Osteocyte (in vitro differentiated cells): ENCODE measurements at places on chromosomes 3 and 15.

DNA sequence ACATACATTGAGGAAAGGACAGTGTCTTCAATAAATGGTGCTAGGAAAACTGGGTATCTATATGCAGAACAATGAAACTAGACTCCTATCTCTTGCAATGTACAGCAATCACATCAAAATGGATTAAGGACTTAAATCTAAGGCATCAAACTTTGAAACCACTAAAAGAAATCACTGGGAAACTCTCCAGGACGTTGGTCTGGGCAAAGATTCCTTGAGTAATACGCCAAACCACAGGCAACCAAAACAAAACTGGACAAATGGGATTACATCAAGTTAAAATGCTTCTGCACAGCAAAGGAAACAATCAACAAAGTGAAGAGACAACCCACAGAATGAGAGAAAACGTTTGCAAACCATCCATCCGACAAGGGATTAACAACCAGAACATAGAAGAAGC lies 14.5 kb downstream of the LAMP3 start:
- DNase-seq, result no peak

GRCh38 chr3:58535531-58536500 lies 1.2 kb downstream of the ACOX2 start:
- DNase-seq, result no peak

GRCh38 chr15:67177752-67178151 lies 76.7 kb downstream of the AAGAB start:
- no peak for DNase-seq

- no peak for DNase-seq
Measured at GRCh38 chr3:81242871-81243270, 518.6 kb downstream of the GBE1 start.

DNA sequence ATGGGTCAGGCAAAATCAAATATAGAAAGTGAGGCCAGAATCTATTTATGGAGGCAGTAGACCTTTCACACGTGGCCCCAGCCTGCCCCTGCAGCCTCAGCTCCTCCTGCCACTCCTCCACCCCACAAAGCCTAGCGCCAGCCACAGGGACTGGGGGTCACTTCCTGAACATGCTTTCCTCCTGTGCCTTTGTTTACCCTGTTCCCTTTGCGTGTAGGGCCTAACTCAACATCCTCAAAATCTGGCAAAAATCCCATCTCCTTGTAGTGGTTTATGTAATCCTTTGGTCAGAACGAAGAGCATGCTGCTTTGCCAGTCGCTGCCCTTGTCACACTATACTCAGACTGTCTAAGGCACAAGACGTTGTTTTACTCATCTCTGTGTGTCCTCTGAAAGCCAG lies 39.6 kb downstream of the KBTBD12 start:
- DNase-seq, result no peak

GRCh38 chr3:123628996-123629746 lies 44.3 kb upstream of the HACD2 start:
- DNase-seq, result peak; percentile 60

DNA sequence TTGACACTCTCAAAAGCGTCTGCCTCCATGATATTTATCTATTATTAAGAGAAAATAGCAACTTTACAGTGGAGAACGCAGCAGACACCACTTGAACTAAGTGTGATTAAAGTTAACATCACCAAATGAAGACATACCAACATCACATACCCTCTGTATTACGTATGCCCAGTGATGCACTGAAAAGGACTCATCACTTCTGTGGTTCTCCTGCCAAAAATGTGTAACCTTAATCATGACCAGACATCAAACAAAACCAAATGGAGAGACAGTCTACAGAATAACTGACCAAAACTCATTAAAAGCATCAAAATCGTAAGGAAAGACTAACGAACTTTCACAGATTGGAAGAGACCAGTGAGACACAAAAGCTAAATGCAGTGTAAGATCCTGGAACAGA lies 103.2 kb downstream of the PPP2R3A start:
- no peak for DNase-seq

GRCh38 chr15:33098094-33099058 lies 96.1 kb downstream of the FMN1 start:
- DNase-seq, result no peak

DNA sequence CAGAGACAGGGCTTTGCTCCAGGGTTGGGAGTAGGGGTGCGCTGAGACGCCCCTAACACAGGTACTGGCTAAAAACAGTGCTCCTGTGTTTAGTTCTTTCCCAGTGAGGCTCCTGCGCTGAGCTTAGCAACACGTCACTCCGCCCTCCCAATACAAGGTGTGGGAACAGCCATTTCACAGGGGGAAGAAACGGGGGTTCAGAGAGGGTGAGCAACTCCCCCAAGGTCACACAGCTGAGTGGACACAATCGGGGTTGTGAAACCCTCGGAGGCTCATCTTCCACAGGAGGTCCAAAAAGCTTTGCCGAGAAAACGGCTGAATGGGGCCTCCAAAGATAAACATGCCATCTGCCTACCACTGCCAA lies 628 bp downstream of the PRRT3 start:
- DNase-seq, result no peak

DNA sequence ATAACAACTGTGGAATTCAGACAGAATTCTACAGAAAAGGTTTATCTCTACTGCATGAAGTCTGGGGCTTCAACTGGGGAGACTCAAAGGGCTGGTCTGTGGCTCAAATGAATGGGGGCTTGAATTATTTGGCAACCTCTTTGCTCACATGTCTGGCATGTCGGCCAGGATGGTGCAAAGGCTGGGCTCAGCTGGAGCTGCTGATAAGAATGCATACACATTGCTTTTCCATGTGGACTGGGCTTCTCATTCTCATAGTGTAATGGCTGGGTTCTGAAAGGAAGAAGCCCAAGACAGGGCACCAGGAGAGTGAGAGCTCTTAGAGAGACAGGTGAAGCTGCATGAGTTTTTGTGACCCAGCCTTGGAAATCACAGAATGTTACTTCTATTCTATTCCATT lies 194.3 kb upstream of the SGO1 start:
- no peak for DNase-seq

GRCh38 chr3:190040145-190040544 lies 80.6 kb downstream of the P3H2 start:
- no peak for DNase-seq

DNA sequence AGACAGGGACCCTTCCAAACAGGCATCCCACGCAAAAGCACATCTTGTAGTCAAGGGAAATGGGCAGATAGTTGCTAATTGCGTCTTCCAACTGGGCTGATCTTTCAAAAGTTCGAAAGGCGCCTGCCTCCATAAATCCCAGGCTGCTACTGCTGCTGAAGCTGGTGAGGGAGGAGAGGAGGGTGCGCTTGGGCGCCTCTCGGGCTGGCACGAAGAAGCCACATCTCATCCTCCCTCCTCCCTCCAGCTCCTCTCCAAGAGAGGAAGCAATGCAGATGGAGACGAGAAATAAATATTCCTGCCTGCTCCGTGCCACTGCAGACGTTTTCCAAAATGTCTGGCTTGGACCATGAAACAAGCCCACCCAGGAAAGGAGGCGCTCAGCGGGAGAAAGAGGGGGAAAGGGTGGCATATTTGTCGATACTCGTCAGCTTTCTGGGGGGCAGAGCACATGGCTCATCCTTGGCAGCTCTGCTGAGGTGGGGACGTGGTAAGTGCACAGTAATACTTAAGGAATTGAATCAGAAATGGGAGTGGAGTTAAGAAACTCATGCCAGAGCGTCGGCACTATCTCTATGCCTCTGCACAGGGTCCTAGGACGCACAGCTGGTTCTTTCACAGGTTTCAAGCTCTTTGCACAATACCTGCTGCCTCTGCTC lies 88.9 kb upstream of the FEZF2 start:
- no peak for DNase-seq

DNA sequence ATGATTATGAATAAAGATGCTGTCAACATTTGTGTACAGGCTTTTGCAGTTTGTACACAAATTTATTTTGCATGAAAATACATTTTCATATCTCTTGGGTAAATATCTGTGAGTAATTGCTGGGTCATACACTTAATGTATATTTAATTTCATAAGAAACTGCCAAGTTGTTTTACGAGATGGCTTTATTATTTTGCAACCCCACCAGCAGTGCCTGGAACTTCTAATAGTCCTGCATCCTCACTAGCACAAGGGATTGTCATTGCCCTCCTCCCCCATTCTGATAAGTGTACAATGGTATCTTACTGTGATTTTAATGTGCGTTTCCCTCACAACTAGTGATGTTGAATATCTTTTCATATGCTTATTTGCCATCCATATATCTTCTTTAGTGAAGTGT lies 45.2 kb downstream of the ASTE1 start:
- no peak for DNase-seq

DNA sequence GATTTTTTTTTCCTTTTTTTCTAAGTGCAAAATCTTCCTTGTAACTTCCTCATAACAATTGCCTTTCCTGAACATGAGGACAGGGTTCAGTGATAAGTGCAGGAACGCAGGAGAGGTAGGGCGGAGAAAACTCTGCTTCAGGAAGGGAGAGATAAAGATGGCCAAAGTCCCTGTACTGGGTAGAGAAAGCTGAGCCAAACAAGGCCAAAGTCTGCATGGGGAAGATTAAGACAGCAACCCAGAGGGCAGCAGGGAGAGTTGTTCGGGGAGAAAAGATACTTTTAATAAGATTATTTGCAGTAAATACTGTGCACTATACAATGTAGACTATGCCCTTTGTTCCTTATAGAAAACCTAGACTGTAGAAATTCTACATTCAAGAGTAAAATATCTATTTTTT lies 55.4 kb upstream of the LRRFIP2 start:
- DNase-seq, result no peak

GRCh38 chr3:140020541-140020940 lies 85.6 kb downstream of the CLSTN2 start:
- no peak for DNase-seq

DNA sequence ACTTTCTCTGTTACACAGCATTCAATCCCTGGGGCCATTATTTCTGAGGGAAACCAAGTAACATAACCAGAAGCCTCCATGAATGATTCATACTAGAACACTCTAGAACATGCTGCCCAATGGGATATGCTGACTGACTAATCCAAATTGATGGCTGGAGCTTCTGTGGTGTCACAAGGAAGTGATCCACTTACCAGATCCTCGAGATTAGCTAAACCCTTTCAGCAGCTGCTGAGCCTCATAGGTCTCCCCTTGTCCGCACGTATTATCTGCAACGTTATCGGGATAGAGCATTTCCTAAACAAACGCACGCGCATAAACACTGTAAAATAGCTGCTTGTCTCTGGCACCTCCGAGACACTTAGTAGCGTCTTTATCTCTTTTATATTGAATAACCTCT lies 61.2 kb upstream of the PROK2 start:
- no peak for DNase-seq

DNA sequence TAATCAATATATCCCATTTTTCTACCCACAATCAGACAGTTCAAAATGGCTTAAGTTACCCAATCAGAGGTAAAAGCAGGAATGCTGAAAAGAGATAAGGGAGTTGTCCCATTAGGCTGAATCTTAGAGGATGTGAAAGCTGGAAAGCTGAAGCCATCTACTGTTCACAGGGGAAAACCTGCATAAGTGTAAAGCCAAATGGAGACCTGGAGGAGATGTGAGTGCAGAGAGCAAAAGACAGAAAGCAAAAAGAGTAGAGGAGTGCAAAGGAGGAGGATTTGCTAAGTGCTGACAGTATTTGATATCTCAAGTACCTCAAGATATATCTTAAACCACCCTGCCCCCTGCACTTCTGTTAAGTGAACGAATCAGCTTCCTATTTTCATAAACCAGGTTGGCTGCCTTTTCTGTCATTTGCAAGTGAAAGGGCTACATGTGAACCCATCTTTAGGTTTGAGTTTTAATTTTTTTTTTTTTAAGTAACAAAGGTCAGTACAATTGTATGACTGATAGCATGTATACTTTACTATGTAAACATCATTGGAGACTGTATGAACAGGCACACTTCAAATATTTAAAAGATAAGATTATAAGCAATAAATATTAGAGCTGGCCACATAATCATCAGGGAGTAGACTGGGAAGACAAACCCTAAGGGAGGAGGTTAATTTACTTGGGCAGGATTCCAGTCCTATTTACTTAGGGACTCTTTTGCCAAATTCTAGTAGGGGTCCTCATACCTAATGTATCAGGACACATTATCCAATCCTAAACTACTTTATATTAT lies 22.8 kb upstream of the P2RY1 start:
- DNase-seq, result no peak

GRCh38 chr3:24344784-24345439 lies 149.7 kb downstream of the THRB start:
- no peak for DNase-seq

DNA sequence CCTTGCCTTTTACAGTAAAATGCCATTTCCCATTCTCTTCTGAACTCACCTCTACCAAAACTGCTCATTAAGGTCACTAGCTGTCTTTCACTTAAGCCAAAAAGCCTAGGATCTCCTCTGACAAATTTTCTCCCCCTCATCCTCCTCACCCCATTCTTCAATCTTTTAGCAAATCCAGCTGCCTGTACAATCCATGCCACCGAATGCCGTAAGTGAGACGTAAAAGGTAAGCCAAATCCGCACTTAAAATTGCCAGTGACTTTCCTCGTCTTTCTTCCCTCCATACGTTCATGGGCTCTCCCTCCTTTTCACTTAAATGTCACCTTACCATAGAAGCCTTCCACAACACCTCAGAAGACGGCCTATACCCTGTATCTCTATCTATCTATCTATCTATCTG lies 13.8 kb downstream of the PSMD6 start:
- no peak for DNase-seq

- DNase-seq, result no peak
Measured at GRCh38 chr3:87856126-87856525, 202.7 kb downstream of the CGGBP1 start.

DNA sequence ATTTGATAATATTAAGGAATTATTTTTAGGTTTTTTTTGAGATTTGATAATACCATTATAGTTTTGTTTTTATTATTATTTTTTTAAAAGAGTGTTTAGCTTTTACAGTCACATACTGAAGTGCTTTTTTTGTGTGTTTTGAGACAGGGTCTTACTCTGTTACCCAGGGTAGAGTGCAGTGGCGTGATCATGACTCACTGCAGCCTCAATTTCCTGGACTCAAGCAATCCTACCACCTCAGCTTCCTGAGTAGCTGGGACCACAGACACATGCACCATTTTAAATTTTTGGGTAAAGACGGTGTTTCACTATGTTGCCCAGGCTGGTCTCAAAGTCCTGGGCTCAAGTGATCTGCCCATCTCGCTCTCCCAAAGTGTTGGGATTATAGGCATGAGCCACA lies 73.0 kb downstream of the SUMF1 start:
- DNase-seq, result no peak

- DNase-seq, result no peak
Measured at GRCh38 chr3:55615694-55616295, 128.7 kb upstream of the WNT5A start.

DNA sequence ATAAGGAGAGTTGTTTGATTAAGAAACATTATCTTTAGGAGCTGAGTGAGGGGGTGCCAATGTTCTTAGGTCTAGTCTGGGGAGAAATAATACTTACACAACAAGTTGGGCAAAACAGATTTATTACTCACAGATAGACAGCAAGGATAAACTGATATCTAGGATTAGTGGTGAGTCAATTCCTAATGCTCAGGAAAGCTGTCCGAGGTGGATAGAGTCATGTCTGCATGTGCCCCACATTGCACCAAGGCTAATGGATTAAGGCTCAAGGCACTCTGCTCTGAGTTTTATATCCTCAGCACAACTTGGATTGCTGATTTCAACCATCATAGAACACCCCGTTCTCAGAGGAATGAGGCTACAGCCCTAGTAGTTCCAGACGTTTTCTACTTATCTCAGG lies 1042.3 kb downstream of the OTOL1 start:
- no peak for DNase-seq
